ENCODE measurements at places on chromosomes 3 and 15.

- DNase-seq = no peak
Observed at GRCh38 chr3:4218456-4219226, 84.5 kb upstream of the SETMAR start.

- DNase-seq = no peak
Observed at GRCh38 chr3:40780925-40781406, 256.2 kb downstream of the ZNF621 start.

GRCh38 chr15:36831125-36831903 lies 251.9 kb downstream of the CDIN1 start:
- no peak for DNase-seq

DNA sequence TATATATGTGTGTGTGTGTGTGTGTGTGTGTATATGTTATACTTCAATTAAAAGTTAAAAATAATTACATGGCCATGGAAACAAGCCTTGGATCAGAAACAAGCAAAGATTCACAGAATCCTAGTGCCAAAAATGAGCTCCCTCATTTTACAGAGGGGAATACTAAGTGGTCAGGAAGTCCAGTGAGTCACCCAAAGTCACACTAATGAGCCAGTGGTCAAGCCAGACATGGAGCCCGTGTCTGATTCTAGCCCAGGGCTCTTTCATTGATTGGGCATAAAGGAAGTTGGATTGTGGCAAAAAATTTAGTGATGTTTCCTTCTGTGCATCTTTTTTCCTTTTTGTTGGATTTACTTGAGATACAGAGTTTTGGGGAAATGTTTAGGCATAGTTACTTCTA lies 152.5 kb upstream of the NPHP3 start:
- DNase-seq = no peak

- no peak for DNase-seq
Observed at GRCh38 chr15:31306426-31307269, 20.0 kb upstream of the KLF13 start.

- DNase-seq = no peak
Observed at GRCh38 chr15:89087161-89087829, 961 bp upstream of the ABHD2 start.

DNA sequence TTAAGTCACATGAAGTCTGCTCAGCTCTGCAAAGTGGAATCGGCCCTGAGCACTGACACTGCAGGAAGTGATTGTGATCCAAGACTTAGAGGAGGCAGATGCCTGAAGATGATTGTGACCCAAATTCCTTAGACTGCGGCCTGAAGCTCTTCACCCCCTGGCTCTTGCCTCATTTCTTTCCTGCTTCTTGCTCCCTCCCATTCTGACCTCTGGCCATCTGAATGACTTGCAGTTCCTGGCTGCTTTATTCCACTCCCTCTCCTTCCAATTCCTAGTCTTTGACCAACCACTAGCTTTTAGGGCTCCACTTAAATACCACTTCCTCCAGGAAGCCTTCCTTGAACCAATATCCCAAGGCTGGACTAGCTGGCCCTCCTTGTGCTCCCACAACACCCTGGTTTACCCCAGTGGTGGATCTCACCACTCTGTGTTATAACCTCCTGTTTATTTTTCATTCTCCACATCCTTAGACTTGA lies 9.9 kb upstream of the EPB42 start:
- DNase-seq = peak; percentile 26
